Vagina (tissue), 2 donors: ENCODE measurements at places on chromosomes 7 and 10. TPM values are rescaled to one million over a fixed set of nuclear protein-coding genes. Genes with fewer than 3 reads are reported as not detected.
A peak's percentile ranks its signal among the peaks of the same experiment; 100 is the strongest.

DNA sequence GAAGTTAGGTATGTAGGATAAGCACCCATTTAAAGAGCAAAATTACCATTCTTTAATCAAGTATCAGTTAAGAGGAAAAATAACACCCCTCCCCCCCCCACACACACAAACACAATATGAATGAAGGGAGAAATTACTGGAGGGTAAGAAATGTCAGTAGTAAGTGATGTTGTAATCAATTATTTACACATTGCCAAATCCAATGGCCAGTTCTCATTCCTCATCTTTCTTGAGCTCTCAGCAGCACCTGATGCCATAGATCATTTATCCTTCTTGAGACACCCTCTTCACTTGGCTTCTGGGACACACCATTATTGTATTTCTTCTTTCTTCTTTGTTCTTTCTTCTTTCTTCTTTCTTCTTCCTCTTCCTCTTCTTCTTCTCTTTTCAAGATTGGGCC, 33.7 kb upstream of the FAM3C start:
- H3K4me3 ChIP-seq = no peak overlapping the region
- no peak overlapping the region for H3K27ac ChIP-seq
- H3K4me1 ChIP-seq = no peaks in the 10 kb centered on the region

GRCh38 chr10:29353305-29353704, 64.4 kb downstream of the LYZL1 start:
- no peak overlapping the region for H3K4me3 ChIP-seq
- no peak for DNase-seq
- H3K27ac ChIP-seq = no peak overlapping the region
- no peaks in the 10 kb centered on the region for H3K27me3 ChIP-seq
- no peaks in the 10 kb centered on the region for H3K4me1 ChIP-seq
- H3K36me3 ChIP-seq = no peaks in the 10 kb centered on the region

DNA sequence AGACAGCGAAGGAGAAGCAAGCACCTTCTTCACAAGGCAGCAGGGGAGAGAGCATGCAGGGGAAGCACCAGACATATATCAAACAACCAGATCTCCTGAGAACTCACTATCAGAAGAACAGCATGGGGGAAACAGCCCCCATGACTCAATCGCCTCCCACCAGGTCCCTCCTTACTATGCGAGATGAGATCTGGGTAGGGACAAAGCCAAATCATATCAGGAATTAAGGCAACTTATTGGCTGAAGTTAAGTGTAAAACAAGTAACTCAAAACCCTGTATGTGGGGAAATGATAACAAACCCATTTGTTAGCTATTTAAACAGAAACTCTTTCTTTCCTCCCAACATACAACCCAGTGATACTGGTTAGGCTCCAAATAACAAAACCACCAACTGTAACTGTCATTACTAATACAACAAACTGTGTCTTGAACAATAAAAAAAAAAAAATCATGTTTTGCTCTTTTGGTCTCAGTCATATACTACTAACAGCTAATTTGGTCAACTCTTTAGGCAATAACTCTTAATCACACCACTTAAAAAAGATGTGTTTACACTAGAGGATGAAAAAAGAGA, 57.8 kb downstream of the MINDY3 start:
- no peaks in the 10 kb centered on the region for H3K4me1 ChIP-seq
- no peaks in the 10 kb centered on the region for H3K27me3 ChIP-seq
- no peak overlapping the region for H3K27ac ChIP-seq
- no peak for DNase-seq
- no peak overlapping the region for H3K4me3 ChIP-seq

Gene TAF3
- total RNA-seq = 9.8 TPM

Gene SLC18A3
- 0.49 TPM for total RNA-seq

Gene HOXA3
- total RNA-seq = 3.9 TPM

DNA sequence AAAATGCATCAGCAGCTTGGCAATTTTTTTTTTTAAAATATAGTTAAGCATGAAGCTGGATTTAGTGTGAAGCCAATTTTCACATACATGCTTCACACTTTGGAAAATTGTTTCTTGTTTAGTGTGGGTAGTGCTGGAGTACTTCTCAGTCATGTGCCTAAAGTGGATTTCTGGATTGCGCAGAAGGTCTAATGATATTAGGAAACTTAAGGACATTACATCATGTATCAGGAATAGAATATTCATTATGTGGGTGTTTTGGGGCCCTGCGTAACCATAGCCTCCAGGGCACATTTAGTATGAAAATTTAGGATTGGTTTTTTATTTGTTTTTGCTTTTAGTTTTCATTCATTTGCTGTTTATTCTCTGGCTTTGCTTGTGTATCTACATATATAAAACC, 28.8 kb upstream of the BNIP3 start:
- no peak overlapping the region for H3K4me3 ChIP-seq
- H3K4me1 ChIP-seq = no peaks in the 10 kb centered on the region
- no peaks in the 10 kb centered on the region for H3K27me3 ChIP-seq
- DNase-seq = no peak
- H3K27ac ChIP-seq = no peak overlapping the region

Gene OR2A7
- total RNA-seq = 7.4 TPM

DNA sequence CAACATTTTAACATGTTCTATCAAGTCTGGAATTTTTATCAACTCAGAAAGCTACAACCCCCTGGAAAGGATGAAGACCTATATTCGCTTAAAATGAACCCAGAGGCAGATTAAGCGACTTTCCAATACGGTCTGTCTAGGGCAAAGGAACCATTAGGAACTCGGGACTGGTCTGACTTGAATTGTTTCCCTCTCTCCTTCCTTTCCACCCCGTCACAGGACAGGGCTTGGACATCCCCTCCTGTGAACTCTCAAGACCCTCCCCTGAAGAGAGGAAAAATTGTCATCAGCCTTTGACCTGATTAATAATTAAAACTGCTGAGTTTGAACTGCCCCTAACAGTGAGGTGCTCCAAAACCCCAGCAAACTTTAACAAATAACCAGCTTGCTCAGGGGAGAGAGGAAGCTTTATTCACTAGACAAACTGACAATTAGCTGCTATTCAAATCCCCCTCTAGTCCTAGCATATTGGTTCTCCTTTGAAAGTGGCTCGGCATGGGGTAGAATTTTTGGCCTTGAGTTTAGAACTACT, 22.6 kb upstream of the SLF2 start:
- no peaks in the 10 kb centered on the region for H3K4me1 ChIP-seq
- H3K27me3 ChIP-seq = no peaks in the 10 kb centered on the region
- no peak overlapping the region for H3K4me3 ChIP-seq
- H3K36me3 ChIP-seq = no peaks in the 10 kb centered on the region

GRCh38 chr7:4265066-4265465, 417.0 kb upstream of the FOXK1 start:
- H3K4me1 ChIP-seq = no peaks in the 10 kb centered on the region
- H3K4me3 ChIP-seq = no peak overlapping the region
- no peak overlapping the region for H3K27ac ChIP-seq
- H3K36me3 ChIP-seq = no peaks in the 10 kb centered on the region
- no peak for DNase-seq

- no peak overlapping the region for H3K4me3 ChIP-seq
- no peaks in the 10 kb centered on the region for H3K27me3 ChIP-seq
- H3K36me3 ChIP-seq = peaks cover 10% of the 10 kb centered on the region
- H3K27ac ChIP-seq = no peak overlapping the region
- H3K4me1 ChIP-seq = peaks cover 3% of the 10 kb centered on the region
Measured at GRCh38 chr10:60878224-60878623, 65.8 kb downstream of the RHOBTB1 start.

Gene ZC3HAV1L
- 55.7 TPM for total RNA-seq

Gene ATRNL1
- total RNA-seq = 15.5 TPM

GRCh38 chr10:28545967-28546644, 13.2 kb downstream of the WAC start:
- no peaks in the 10 kb centered on the region for H3K36me3 ChIP-seq
- DNase-seq = no peak
- no peak overlapping the region for H3K4me3 ChIP-seq
- no peak overlapping the region for H3K27ac ChIP-seq
- H3K27me3 ChIP-seq = no peaks in the 10 kb centered on the region

- H3K27ac ChIP-seq = peak overlapping the region; percentile 98
- no peak for DNase-seq
- H3K36me3 ChIP-seq = no peaks in the 10 kb centered on the region
- no peaks in the 10 kb centered on the region for H3K27me3 ChIP-seq
- peaks cover 42% of the 10 kb centered on the region for H3K4me1 ChIP-seq
Measured at GRCh38 chr10:102394079-102394800, 1.3 kb upstream of the NFKB2 start.

DNA sequence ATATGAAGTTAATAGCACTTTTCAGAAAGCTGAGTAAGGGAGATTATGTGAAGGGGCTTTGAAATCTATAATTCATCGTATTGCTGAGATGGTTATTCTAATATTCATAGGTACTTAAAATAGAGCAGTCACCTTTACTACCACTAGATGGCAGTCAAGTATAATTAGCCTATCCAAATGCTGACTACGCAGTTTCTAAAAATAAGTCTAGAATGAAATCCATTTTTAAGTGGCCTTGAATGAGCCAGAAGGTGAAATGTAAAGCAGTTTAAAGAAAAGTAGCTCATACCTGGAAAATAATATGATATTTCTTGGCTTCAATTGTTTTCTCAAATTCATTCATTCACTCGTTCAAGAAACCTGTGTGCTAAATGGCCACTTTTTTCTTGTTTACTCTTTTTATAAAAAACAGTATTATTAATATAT, 1277.1 kb downstream of the GATA3 start:
- H3K27me3 ChIP-seq = no peaks in the 10 kb centered on the region
- H3K36me3 ChIP-seq = no peaks in the 10 kb centered on the region
- no peaks in the 10 kb centered on the region for H3K4me1 ChIP-seq
- H3K4me3 ChIP-seq = no peak overlapping the region
- no peak overlapping the region for H3K27ac ChIP-seq
- DNase-seq = no peak

GRCh38 chr10:26857991-26858706, 2.6 kb downstream of the ABI1 start:
- H3K27me3 ChIP-seq = no peaks in the 10 kb centered on the region
- no peaks in the 10 kb centered on the region for H3K36me3 ChIP-seq
- H3K4me1 ChIP-seq = peaks cover 60% of the 10 kb centered on the region
- DNase-seq = no peak
- H3K4me3 ChIP-seq = no peak overlapping the region

DNA sequence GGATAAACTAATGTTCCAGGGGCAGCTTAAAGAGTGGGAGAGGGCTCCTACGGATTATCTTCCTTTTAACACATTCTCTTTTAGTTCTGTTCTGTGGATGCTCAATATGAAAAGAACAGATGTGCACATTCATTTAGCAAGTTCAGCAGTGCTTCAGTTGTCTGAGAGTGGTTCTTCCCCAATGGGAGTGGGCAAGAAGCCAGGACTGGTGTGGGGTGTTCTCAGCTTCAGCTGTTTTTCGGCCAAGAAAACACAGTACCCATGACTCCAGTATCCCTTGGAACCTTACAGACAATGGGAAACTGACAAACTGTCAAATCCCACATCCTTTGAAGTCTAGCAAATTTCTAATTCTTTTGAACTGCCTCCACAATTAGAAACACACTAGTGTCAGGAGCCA, 71.5 kb upstream of the LRRC17 start:
- H3K27me3 ChIP-seq = no peaks in the 10 kb centered on the region
- H3K36me3 ChIP-seq = no peaks in the 10 kb centered on the region
- no peak overlapping the region for H3K4me3 ChIP-seq
- H3K4me1 ChIP-seq = peaks cover 12% of the 10 kb centered on the region
- DNase-seq = no peak

Gene HABP2
- not detected for total RNA-seq

Gene PCLO
- total RNA-seq = 10.8 TPM

DNA sequence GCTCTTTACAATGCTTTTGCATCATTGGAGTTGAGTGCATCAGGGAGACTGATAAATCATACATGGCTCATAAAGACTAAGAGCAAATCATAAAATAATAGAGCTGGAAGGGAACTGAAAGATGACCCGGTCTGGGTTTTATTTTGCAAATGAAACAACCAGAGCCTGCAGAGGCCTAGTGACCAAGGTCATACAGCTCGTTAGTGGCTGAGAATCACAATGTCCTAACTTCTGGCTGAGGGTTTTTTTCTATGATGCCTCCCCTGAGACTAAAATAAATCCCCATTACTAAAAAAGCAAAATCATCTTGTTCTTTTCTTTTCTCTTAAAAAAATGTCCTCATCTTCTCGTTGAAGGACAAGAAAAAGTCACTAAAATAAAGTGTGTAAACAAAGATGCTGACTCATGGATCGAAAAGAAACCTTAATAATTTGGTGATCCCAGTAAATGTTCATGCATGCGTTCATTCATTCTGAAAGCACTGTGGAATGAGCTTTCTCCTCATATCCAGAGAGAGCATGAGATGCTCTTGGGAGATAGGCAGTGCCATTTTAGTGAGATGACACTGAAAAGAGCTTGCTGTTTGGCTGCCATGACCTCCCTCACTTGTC, 107.8 kb upstream of the PHYHIPL start:
- H3K27ac ChIP-seq = no peak overlapping the region
- DNase-seq = no peak
- H3K27me3 ChIP-seq = no peaks in the 10 kb centered on the region
- H3K4me1 ChIP-seq = no peaks in the 10 kb centered on the region

Gene SPDYE2B
- not detected for total RNA-seq

DNA sequence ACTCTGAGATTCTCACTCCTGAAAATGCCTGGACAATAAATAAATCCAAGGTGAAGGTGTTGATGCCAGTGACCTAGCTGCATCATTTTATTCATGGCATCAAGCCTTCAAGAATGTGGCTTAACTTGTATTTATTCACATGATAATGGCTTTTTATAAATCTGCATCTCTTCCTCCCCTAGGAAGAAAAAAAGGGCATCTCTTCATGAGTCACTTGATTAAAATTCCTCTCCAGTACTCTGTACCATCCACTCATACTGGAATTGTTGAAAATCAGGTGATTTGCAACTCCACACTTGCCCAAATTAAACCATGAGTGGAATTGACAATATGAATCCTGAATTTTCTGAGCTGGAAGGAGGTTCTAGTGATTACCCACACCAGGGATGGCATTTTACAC, 30.2 kb downstream of the PTPRE start:
- no peak for DNase-seq
- no peaks in the 10 kb centered on the region for H3K27me3 ChIP-seq
- H3K27ac ChIP-seq = no peak overlapping the region
- H3K4me3 ChIP-seq = no peak overlapping the region
- no peaks in the 10 kb centered on the region for H3K36me3 ChIP-seq

DNA sequence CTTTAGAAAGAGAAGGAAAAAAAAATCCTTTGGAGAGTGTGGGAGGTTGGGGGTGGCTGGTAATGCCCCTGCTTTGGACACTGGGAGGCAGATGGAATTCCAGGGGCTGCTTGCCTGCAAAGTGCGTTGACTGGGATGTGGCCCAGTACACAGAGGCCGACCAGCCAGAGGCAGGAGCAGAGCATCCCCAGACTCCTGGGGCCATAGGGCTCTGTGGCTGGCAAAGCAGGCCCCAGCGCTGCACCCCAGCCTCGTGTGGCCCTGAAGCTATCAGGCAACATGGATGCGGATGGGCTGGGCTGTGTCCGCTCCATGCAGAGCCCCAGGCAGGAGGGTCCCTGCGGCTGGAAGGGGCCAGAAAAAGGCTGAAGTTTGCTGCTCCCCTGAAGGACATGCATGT, 361.6 kb upstream of the FZD8 start:
- H3K4me1 ChIP-seq = no peaks in the 10 kb centered on the region
- H3K27ac ChIP-seq = no peak overlapping the region
- no peak for DNase-seq
- no peaks in the 10 kb centered on the region for H3K27me3 ChIP-seq
- no peak overlapping the region for H3K4me3 ChIP-seq

GRCh38 chr10:76398043-76398710, 966.8 kb downstream of the LRMDA start:
- H3K27ac ChIP-seq = peak overlapping the region; percentile 60
- H3K27me3 ChIP-seq = no peaks in the 10 kb centered on the region
- no peaks in the 10 kb centered on the region for H3K36me3 ChIP-seq
- H3K4me3 ChIP-seq = no peak overlapping the region
- peaks cover 17% of the 10 kb centered on the region for H3K4me1 ChIP-seq

GRCh38 chr10:55263327-55263726, 462.3 kb upstream of the PCDH15 start:
- H3K4me1 ChIP-seq = no peaks in the 10 kb centered on the region
- no peaks in the 10 kb centered on the region for H3K27me3 ChIP-seq
- no peaks in the 10 kb centered on the region for H3K36me3 ChIP-seq
- no peak for DNase-seq

Gene HOGA1
- 0.98 TPM for total RNA-seq
